Stimulated activated CD8-positive, alpha-beta memory T cell treated with anti-CD3 and anti-CD28 coated beads, Interleukin-4, amount 100 ng/mL, for 48 hours (primary cell): ENCODE measurements at places on chromosomes 6 and 20.

DNA sequence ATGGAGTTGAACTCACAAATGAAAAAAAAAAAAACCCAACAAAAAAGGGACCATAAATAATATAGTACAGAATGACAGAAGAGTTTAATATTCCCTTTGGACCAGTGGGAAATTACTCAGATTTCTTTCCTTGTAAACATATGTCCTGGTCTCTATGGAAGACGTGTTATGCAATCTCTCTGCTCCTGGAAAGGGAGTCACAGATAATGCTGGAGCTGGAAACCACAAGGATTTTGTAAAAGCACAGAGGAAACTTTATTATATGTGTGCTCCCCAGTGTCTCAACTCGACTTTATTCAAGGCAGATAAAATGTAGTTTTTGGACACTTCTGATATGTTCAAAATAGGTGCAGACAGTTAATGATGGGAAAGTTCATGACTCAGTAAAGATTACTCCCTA is 88.1 kb upstream of the ZFP64 start:
- DNase-seq: no peak

- no peak for DNase-seq
Measured at GRCh38 chr6:143301188-143301587, 149.3 kb downstream of the ADAT2 start.

- DNase-seq: no peak
Measured at GRCh38 chr6:155036907-155037306, 41.8 kb downstream of the TIAM2 start.

- no peak for DNase-seq
Measured at GRCh38 chr20:32777177-32777956, 15.2 kb downstream of the DNMT3B start.

GRCh38 chr6:71496018-71496721 is 207.6 kb downstream of the OGFRL1 start:
- no peak for DNase-seq
